Retinal pigment epithelial cell (primary cell): ENCODE measurements at places on chromosomes 2 and 18.

- DNase-seq, result peak; percentile 72
Observed at GRCh38 chr18:10660179-10660884, 134.5 kb downstream of the NAPG start.

DNA sequence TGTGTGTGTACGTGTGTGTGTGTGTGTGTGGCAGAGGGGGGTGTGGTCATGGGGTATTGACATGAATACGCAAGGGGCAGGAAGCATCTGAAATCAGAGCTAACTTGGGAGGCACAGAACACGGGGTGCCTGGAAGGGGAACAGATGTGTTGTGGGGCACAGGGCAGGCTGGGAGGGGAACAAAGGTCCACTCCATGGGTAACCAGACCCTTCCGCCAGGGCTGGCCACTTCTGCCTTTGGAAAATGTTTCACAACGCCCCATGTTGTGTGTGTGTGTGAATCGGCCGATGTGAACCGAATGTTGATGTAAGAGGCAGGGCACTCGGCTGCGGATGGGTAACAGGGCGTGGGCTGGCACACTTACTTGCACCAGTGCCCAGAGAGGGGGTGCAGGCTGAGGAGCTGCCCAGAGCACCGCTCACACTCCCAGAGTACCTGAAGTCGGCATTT is at the start of gene SLC11A1:
SLC11A1 (plus strand) TSS at position 358 of the 451 bp plus-strand sequence. CDS start 96 bp downstream, outside the sequence.
- no peak for DNase-seq

GRCh38 chr2:107669335-107669734 is 157.4 kb upstream of the RGPD4 start:
- peak; percentile 10 for DNase-seq

DNA sequence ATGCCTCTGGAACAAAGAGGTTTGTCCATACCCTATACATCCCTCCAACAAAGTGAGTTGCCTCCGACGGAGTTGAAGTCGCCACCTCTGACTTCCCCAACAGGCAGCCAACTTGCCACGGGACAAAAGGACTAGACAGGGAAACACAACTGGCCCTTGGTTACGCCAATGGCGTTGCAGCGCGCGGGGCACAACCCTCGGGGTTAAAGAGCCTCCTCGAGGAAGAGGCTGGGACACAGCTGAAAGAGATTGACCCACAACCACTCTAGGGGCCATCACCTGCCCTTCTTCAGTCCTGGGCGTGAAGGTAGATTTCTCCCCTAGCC is 545 bp downstream of the GTF3C2 start:
- DNase-seq, result no peak

DNA sequence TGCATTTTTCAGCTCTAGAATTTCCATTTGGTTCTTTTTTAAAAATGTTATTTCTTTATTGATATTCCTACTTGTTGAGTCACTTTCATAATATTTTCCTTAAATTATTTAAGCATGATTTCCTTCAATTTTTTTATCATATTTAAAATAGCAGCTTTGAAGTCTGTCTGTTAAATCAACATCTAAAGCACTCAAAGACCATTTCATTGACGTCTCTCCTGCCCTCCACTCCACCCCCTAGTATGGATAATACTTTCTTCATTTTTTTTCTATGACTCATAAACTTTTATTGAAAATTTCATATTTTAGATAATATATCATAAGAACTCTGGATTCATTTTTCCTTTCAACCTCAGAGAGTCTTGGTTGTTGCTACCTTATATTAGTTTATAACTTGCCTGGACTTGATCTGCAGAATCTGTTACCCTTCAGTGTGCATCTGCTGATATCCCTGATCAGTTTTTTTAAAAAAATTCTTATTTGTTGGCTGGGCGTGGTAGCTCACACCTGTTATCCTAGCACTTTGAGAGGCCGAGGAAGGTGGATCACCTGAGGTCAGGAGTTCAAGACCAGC is 59.0 kb upstream of the ZNF396 start:
- peak; percentile 66 for DNase-seq

GRCh38 chr2:101305492-101306078 is 2.9 kb downstream of the RNF149 start:
- peak; percentile 30 for DNase-seq

- no peak for DNase-seq
Observed at GRCh38 chr2:174704642-174705041, 59.6 kb downstream of the CHRNA1 start.

GRCh38 chr2:224426656-224427055 is 24.7 kb upstream of the FAM124B start:
- DNase-seq, result no peak

DNA sequence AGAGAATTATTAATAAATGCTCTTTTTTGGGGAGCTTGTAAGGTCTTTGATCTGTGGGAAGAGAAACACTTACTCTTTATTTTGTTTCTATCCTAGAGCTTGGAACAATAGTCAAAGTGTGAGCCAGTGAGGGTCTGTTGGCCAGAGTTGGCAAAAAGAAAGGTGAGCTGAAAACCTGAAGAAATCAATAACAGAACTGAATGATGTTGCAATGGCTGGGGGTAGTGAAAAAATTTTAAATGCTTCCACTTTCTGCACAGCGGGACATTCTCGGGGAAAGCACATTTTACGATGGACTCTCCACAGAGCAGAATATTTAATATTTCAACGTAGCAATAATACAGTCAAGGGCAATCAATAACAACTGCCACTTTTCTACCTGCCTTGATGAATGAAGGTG is 78.9 kb downstream of the SKA1 start:
- no peak for DNase-seq

DNA sequence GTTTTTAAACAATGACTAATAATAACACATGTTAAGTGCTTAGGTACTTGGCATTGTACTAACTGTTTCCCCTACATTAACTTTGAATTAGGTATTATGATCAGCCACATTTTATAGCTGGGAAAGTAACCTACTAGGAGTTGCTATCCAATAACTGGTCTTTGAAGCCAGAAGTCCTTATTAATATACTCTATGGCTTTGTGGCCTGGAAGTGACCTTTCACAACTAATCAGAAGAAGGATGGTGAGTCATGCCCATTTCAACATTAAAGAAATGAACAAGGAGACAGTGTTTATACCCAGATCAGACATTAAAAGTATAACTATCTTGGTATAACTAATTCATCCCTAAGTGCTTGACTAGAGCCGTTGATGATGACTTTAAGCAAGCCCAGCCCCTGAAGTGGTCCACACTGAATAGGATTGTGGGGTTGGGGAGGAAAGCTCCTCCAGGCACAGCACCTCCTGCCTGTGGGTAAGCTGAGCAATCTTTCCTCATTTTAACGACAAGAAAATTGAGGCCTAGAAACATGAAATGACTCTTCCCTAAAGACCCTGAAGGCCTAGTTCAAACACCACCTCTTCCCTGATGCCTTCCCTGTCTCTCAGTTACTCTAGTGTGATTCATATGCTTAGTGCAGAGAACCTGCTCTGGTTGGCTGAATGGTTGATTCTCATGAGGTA is 71.6 kb upstream of the RFX8 start:
- DNase-seq, result peak; percentile 65

DNA sequence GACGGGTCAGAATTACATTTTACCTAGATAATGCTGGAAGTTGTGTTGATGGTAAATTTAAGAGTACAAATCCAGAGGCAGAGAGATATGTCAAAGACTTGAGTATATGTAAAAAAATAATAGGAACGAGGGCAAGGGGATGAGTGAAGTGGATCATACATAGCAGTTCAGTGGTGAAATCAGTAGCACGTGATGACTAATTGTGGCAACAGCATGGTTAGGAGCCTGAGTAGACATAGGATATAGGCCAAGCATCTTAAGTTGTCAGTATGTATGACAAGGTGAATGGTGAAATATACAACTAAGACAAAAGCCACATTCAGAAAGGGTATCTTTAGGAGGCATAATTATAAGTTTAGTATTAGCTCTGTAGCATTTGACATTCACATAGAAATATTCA is 826.5 kb upstream of the PIK3C3 start:
- no peak for DNase-seq

DNA sequence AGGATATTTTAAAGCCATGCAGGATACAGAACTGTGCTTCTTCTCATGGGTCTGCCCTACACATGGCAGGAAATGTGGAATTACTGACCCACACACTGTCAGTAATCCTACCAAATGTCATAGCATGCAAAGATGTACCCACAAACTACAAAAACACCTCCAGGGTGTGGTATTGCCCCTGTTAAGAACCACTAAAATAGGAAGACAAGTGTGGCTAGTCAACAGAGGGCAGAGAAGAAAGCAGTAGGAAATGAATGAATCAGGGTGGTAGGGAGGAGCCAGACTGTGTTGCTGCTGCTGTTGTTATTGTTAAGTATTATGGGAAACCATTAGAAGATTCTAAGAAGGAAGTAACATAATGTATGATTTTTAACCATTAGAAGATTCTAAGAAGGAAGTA is 556.7 kb upstream of the ACVR2A start:
- DNase-seq, result no peak
